ENCODE measurements at places on chromosomes 13 and 19. TPM values are rescaled to one million over a fixed set of nuclear protein-coding genes. Genes with fewer than 3 reads are reported as not detected.

GPC6 gene
- not detected for total RNA-seq

GRCh38 chr13:37443538-37443937, 155.0 kb downstream of the POSTN start:
- no peak for DNase-seq
- H3K36me3 ChIP-seq = no peaks in the 10 kb centered on the region
- H3K4me1 ChIP-seq = no peaks in the 10 kb centered on the region
- H3K4me3 ChIP-seq = no peak overlapping the region
- no peak overlapping the region for H3K27ac ChIP-seq

GRCh38 chr19:45443462-45444317, 20.0 kb upstream of the ERCC1 start:
- H3K36me3 ChIP-seq = no peaks in the 10 kb centered on the region
- H3K27me3 ChIP-seq = peaks cover 7% of the 10 kb centered on the region
- peak overlapping the region; percentile 78 for H3K27ac ChIP-seq
- H3K4me3 ChIP-seq = peak overlapping the region; percentile 49
- no peak for DNase-seq

- no peak for DNase-seq
- no peaks in the 10 kb centered on the region for H3K27me3 ChIP-seq
- no peaks in the 10 kb centered on the region for H3K36me3 ChIP-seq
- H3K4me1 ChIP-seq = no peaks in the 10 kb centered on the region
- H3K27ac ChIP-seq = no peak overlapping the region
These were observed 64.5 kb downstream of the RAP2A start for GRCh38 chr13:97498419-97498818.

NCAN gene
- not detected for total RNA-seq

PEG3 gene
- not detected for total RNA-seq

DNA sequence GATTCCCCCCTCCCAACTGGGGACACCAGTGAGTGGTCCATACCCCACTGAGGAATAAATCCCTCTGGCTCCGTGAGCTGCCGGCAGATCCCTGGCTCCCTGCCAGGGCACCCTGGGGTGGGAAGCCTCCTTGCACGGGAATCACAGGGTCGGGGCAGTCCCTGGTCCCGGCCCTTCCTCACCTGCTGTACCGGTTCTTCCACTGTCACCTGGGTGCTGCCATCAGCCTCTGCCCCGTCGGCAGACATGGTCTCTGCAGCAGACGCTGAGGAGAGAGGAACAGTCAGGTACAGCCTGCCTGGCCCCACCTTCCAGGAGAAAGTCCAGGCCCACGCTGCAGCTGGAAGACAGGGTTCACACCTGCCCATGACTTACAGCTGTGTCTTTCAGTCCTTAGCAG, 6.3 kb downstream of the PLIN3 start:
- no peaks in the 10 kb centered on the region for H3K27me3 ChIP-seq
- H3K4me3 ChIP-seq = no peak overlapping the region
- no peaks in the 10 kb centered on the region for H3K4me1 ChIP-seq
- no peak overlapping the region for H3K27ac ChIP-seq
- peaks cover 13% of the 10 kb centered on the region for H3K36me3 ChIP-seq
- no peak for DNase-seq

ZNF223 gene
- total RNA-seq = 2.9 TPM

- H3K4me3 ChIP-seq = no peak overlapping the region
- peaks cover 55% of the 10 kb centered on the region for H3K36me3 ChIP-seq
- no peak overlapping the region for H3K27ac ChIP-seq
- DNase-seq = no peak
These were observed 15.1 kb downstream of the CAPS start for GRCh38 chr19:5929179-5929578.

DNA sequence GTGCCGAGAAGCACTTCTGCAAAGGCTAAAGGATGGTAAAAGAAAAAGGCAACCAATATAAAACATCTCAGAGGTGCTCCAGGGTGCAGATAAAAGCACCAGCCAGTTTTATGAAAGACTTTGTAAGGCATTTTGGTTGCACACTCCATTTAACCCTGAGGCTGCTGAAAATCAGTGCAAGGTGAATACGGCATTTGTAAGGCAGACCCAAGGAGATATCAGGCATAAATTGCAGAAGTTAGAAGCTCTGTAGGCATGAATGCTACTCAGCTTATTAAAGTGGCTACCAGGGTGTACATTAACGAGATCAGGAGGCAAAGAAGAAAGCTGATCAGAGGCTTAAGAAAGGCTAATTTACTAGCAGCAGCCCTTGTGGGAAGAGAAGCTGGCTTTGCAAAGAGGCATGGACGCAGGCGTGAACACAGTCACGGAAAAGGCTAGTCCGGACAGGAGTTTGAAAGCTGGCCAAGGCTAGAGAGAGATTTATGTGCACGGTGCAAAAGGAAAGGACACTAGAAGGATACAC, 99.6 kb downstream of the ZNF429 start:
- no peak for DNase-seq
- H3K4me3 ChIP-seq = peak overlapping the region; percentile 46
- H3K36me3 ChIP-seq = no peaks in the 10 kb centered on the region
- peaks cover 2% of the 10 kb centered on the region for H3K27me3 ChIP-seq
- peak overlapping the region; percentile 53 for H3K27ac ChIP-seq

DNA sequence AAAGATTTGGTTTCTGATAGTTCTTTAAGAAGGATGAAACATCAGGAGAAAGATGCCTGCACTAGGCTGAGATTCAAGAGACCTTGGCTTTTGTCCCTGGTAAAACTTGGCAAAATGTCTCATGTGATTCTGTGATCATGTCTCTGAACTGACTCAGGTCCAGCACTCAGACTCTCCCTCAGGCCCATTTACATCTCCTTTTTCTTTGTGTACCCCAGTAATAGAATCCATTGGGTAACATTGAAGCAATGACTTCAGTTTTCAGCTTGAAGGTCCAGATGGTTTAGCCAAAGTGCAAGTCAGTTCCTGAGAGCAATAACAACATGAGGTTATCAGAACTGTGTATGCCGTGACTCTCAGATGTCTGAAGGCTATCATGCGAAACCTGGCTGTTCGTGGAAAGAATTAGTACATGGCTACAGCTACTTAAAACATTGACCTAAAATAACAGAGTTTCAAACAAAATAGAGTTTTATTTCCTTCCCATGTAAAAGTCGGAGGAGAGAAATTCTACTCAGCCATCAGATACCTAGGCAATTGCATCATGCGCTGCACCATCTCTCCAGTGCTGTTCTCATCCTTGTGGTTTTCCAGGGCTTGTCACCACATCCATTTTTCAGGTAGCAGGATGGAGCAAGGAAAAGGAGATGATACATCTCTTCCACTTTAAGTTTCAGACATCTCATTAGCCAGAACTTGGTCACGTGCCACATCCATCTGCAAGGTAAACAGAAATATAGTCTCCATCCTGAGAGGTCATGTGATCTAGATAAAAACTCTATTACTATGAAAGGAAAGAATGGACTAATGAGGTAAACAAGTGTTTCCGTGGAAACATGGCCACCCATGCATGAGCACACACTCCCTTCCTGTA, 117.3 kb downstream of the POSTN start:
- no peak for DNase-seq
- no peaks in the 10 kb centered on the region for H3K4me1 ChIP-seq
- no peaks in the 10 kb centered on the region for H3K36me3 ChIP-seq
- no peak overlapping the region for H3K4me3 ChIP-seq
- no peaks in the 10 kb centered on the region for H3K27me3 ChIP-seq
- H3K27ac ChIP-seq = no peak overlapping the region

DNA sequence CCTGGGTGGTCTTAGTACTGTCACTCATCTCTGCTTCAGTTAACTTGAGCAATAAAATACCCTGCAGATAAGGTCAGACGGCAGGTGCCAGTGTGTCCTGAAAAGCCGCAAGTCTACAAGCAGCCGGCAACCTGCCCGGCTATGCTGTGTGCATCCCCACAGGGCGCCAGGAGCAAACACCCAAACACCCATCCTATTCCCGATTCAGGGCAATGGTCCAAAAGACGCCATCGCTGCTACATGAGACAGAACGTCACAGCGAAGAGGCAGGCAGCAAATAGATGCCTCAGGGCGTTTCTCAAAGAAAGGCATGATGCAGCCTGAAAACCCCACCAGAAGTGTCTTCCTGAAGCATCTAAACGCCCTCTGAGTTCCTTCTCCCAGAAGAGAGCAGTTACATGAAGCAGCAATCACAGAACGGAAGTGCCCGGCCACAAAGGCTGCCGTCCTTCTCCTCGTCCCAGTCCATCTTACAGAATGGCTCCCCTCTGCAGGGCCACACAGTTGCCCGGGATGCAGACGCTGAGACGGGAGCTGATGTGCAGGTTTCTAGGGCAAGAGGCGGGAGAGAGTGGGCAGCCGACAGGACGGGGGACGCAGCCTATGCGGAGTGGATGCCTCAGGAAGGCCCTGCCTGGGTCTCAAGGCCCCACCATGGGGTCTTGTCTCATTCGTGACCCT, 35.1 kb downstream of the RASA3 start:
- no peaks in the 10 kb centered on the region for H3K27me3 ChIP-seq
- DNase-seq = no peak
- no peak overlapping the region for H3K27ac ChIP-seq
- H3K36me3 ChIP-seq = peaks cover 48% of the 10 kb centered on the region

CBARP gene
- 0.08 TPM for total RNA-seq

- no peak overlapping the region for H3K27ac ChIP-seq
- DNase-seq = no peak
- no peaks in the 10 kb centered on the region for H3K4me1 ChIP-seq
- no peaks in the 10 kb centered on the region for H3K27me3 ChIP-seq
- H3K4me3 ChIP-seq = no peak overlapping the region
- no peaks in the 10 kb centered on the region for H3K36me3 ChIP-seq
These were observed 222.8 kb downstream of the LIG4 start for GRCh38 chr13:107992542-107992941.

- peaks cover 18% of the 10 kb centered on the region for H3K4me1 ChIP-seq
- DNase-seq = no peak
These were observed 12.6 kb downstream of the ZSCAN5A start for GRCh38 chr19:56301886-56302620.

SLC8A2 gene
- not detected for total RNA-seq

- no peaks in the 10 kb centered on the region for H3K36me3 ChIP-seq
- H3K27ac ChIP-seq = no peak overlapping the region
- no peak for DNase-seq
- H3K4me1 ChIP-seq = no peaks in the 10 kb centered on the region
These were observed 211.7 kb downstream of the NHLRC3 start for GRCh38 chr13:39249982-39250381.
